T-helper 17 cell (primary cell): ENCODE measurements at places on chromosomes 5 and 9.

- peaks cover 11% of the 10 kb centered on the region for H3K27me3 ChIP-seq
- DNase-seq = no peak
- H3K27ac ChIP-seq = no peak overlapping the region
- no peaks in the 10 kb centered on the region for H3K4me1 ChIP-seq
- no peaks in the 10 kb centered on the region for H3K36me3 ChIP-seq
These were observed 101.7 kb upstream of the DAPK1 start for GRCh38 chr9:87395804-87396479.

DNA sequence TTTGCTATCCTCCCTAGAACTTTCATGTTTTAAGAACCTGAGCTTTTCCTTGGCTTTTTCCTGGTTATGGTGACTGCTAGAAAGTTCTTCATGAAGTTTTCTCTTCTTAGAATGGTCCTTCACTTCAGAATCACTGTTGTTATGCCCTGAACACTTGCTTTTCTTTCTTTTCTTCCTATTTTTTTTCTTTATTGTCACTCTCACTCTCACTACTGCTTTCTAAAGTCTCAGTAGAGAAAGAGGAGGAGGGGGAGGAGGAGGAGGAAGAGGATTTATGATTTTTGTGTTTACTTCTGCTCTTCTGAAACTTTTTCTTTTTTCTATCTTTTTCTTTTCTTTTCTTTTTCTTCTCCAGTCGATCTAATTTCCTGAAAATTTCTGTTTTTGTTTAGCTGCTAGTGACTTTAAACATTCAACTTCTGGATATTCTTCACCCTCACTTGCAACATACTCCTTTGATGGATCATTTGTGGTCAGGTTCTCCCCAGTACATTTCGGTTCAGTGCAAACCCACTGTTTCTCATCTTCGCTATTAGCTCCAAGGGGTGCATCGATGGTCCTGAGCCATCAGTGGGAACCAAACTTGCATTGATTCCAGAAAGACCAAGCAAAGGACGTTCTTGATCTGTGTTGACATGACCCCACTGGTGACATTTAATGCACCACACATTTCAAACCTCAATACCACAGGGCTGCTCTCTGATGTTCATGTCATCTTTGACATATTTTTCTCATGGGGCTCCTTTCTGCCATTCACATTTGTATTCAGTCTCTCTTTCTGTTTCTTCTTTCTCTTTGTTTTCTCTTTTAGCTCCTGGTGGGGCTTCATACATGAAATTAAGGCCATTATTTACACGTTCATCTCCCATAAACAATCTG is 81.6 kb upstream of the HAND1 start:
- H3K27ac ChIP-seq = no peak overlapping the region
- peaks cover 3% of the 10 kb centered on the region for H3K4me1 ChIP-seq
- H3K4me3 ChIP-seq = no peak overlapping the region
- peaks cover 3% of the 10 kb centered on the region for H3K36me3 ChIP-seq
- H3K27me3 ChIP-seq = peaks cover 18% of the 10 kb centered on the region

DNA sequence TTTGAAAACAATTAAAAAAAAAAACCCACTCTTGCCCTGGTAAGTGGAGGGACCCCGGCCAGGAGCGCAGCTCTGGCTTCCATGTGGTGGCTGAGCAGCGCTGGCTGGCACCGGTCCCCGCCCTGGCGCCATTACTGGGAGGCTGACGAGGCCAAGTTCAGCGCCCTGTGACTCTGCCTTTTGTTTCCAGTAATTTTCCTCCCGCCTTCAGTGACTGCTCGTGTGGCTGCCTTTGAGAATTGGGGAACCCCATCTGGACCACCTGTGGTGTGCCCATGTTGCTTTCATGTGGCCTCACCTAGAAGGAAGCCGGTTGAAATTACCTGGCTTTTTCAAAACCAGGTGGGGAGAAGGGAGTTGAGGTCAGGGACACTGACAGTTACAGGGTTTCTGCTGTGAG is 136.1 kb downstream of the GAPVD1 start:
- DNase-seq = no peak
- H3K4me3 ChIP-seq = no peak overlapping the region
- H3K27ac ChIP-seq = no peak overlapping the region
- H3K27me3 ChIP-seq = no peaks in the 10 kb centered on the region

DNA sequence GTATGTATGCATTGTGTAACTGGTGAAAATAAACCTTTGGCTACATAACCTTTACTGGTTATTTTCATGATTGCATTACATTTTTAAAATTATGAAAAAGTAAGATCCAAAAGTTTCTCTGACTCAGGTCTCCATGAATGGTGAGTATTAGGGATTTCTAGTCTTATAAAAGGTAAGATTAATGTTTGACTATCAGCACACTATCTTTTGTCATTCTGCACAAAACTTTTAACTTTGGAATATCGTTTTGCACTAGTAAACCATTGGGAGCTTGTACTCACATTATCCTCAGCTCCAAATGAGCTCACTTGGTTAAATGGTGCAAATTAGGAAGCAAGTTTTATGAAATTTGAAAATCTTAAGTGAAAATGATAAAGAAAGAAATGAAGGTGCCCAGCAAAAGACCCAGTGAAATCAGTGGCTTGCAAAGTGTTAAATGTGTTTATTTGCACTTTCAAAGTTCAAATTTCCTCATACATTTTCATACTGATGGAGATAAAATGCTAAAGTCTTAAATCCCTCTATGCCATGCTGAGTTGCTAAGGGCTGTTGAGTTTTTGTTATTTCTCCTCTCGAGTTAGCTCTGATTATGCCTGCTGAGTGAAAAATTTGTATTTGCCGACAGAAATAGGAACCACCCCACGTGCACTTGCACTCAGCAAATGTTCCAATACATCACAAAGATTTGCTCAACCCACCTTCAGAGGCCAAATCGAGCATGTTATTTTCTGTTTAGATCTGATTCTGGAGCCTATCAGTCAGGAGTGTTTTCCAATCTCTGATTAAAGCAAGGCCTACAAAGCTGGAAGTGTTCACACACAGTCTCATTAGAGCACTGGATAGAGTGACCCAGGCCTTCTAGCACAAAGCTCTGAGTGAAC is 885.7 kb downstream of the NR2F1-AS1 start:
- no peak overlapping the region for H3K27ac ChIP-seq
- no peaks in the 10 kb centered on the region for H3K36me3 ChIP-seq
- DNase-seq = no peak
- H3K4me1 ChIP-seq = no peaks in the 10 kb centered on the region
- no peaks in the 10 kb centered on the region for H3K27me3 ChIP-seq

DNA sequence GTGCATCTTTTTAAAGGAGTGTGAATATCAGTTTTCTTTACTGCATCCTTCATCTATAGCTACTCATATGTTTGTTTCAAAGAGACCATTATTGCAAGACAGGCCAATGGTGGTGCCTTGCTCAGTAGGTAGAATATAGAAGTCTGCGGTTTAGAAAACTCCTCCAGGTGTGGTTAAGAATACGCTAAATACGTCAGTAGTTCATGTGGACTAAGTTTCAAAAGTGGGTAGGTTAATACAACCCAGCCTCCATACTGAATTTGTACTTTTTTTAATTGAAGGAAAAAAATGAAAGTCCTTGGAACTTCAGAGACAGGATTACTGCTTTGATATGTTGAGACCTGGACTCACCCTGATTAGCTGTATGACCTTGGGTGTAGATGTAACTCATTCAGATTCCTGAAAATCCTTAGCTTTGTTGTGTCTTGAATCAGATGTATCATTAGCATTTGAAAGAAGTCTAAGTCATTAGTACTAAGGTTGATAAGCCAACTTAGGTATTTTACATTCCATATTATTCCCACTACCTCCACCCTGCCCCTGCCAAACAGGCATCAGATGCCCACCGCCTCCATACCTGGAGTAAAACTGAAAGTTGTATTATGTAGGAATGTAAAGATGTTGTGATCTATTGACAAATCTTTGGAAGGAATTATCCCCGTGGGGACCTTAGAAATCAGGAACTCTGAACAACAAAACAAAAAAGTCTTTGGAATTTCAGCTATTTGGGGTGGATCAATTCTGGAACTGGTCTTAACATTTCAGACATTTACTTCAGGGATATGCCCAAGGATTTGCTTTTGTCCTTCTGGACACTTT is 6.1 kb downstream of the BASP1 start:
- H3K27ac ChIP-seq = no peak overlapping the region
- H3K4me3 ChIP-seq = no peak overlapping the region
- DNase-seq = no peak
- H3K36me3 ChIP-seq = no peaks in the 10 kb centered on the region
- no peaks in the 10 kb centered on the region for H3K4me1 ChIP-seq

DNA sequence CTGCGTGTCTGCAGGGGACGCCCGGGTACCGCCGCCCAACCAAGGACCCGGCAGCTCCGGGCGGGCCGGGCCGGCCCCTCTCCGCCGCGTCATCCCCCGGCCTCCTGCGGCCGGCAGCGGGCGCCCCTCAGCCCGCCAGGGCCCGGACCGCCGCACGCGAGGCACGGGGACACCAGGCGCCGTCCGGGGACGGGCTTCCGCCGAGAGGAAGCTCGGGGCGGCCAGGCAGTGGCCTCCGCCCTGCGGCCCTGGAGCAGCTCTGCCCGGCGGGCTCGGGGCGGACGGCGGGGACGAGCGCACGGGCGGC is 373 bp downstream of the FBXW5 start:
- no peak for DNase-seq
- peaks cover 4% of the 10 kb centered on the region for H3K36me3 ChIP-seq
- H3K4me3 ChIP-seq = peak overlapping the region; percentile 85
- H3K27me3 ChIP-seq = no peaks in the 10 kb centered on the region
- H3K27ac ChIP-seq = no peak overlapping the region

- peaks cover 5% of the 10 kb centered on the region for H3K36me3 ChIP-seq
- no peak overlapping the region for H3K27ac ChIP-seq
- H3K27me3 ChIP-seq = no peaks in the 10 kb centered on the region
- no peak overlapping the region for H3K4me3 ChIP-seq
- no peak for DNase-seq
These were observed 97.3 kb downstream of the SIL1 start for GRCh38 chr5:139100825-139101224.

- no peaks in the 10 kb centered on the region for H3K36me3 ChIP-seq
- no peaks in the 10 kb centered on the region for H3K27me3 ChIP-seq
- no peak overlapping the region for H3K27ac ChIP-seq
- no peaks in the 10 kb centered on the region for H3K4me1 ChIP-seq
- no peak overlapping the region for H3K4me3 ChIP-seq
These were observed 56.2 kb downstream of the CNTLN start for GRCh38 chr9:17191082-17191481.

GRCh38 chr9:74205056-74205455 is 292.1 kb upstream of the RORB start:
- no peak overlapping the region for H3K4me3 ChIP-seq
- no peak overlapping the region for H3K27ac ChIP-seq
- no peaks in the 10 kb centered on the region for H3K4me1 ChIP-seq
- no peaks in the 10 kb centered on the region for H3K27me3 ChIP-seq

GRCh38 chr5:168885324-168886120 is 306.4 kb upstream of the PANK3 start:
- H3K36me3 ChIP-seq = no peaks in the 10 kb centered on the region
- no peaks in the 10 kb centered on the region for H3K4me1 ChIP-seq
- no peak for DNase-seq

- H3K4me1 ChIP-seq = no peaks in the 10 kb centered on the region
- no peak overlapping the region for H3K4me3 ChIP-seq
- no peak for DNase-seq
- no peaks in the 10 kb centered on the region for H3K36me3 ChIP-seq
- H3K27me3 ChIP-seq = no peaks in the 10 kb centered on the region
- H3K27ac ChIP-seq = no peak overlapping the region
These were observed 344.1 kb downstream of the ADAMTS6 start for GRCh38 chr5:65137631-65138030.
